ENCODE measurements at places on chromosomes 6 and 20.

DNA sequence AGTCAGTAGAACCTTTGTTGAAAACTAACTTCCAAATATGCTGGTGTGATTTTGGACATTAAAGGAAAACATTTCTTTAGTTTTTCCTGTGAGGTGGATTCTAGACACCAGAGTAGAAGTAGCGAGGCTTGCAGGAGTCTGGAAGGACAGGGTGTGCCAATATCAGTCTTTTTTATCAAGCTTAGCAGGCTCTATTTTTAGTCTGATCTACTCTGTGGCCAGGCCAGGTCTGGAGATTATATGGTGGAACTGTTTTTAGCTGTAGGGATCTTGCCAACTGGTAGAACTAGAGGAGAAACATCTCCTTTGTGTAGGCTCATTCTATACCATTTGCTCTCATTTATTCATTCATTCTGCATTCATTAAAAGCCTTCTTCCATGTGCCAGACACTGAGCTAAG, 42.7 kb downstream of the LRP11 start:
- no peak for DNase-seq

DNA sequence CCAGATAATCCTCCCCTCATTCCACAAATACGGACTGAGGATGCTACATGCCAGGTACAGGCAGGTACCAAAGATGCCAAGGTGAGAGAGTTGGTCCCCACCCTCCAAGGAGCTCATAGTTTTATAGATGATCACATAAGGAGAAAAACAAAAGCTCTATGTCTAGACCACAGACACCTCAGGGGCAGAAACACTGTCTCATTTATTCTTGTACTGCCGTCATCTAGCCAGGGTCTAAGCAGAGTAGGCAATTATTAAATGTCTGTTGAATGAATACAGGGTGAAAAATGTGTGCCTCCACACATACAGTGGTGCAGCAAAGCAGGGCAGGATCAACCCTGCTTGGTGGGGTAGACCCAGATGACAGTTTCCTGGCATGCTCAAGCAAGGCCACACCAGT, 439.8 kb upstream of the JARID2 start:
- no peak for DNase-seq

DNA sequence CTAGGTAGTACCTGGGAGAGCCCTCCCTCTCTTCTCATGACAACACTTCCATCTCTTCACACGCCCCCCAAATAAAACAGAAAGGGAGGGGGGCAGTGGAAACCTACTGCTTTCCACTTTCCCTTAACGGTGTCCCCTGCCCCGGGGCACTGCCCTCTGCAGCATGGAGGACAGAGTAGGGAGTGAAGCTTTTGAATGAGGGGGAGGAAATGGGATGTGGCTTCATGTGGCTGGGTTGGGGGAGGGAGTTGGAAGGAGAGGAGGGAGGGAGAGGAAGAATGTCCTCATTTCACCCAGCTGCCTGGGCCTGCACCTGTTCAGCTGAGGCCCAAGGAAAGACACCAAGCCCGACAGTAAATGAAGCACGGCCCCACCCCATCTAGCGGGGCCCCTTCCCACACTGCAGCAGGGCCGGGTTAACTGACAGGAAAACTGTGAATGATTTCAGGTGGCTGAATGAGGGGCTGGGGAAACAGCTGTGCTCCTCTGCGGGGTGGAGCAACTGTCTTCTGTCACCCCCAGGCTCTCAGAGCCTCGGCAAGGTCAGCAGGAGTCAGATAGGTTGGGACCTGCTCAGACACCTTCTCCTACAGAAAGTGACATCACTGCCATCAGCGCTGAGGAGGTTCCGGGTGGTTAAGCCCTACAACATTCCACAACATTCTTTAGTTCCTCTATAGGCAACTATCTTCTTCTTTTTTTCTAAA, 40.0 kb upstream of the TAF8 start:
- DNase-seq = no peak

DNA sequence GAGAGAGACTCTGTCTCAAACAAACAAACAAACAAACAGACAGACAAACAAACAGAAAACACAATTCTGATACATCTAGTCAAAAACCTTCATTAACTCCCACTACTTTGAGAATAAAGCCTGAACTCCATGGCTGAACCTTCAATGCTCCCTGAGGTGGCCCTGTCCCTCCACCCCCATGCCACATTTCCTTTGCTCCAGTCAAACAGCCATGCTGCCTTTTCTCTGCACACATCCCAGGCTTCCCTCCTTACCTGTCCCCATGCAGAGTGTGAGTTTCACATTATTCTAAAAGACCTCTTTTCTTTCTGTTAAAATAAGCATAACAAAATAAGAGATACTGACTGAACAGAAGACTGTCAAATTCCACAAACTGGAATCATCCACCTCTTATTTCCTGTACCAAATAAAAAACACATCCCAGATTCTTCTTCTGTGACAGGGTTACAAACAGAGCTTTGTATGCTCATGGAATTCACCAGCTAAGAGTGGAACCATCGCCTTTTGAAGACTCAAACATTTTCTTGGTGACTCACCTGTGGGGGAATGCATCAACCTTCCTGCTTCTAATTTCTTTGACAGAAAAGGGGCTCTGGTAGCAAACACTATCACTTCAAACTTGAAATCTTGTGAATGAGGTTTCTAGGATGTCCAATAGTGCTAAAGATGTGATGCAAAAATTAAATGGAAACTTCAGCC, 71.0 kb upstream of the SLC22A16 start:
- DNase-seq = no peak

DNA sequence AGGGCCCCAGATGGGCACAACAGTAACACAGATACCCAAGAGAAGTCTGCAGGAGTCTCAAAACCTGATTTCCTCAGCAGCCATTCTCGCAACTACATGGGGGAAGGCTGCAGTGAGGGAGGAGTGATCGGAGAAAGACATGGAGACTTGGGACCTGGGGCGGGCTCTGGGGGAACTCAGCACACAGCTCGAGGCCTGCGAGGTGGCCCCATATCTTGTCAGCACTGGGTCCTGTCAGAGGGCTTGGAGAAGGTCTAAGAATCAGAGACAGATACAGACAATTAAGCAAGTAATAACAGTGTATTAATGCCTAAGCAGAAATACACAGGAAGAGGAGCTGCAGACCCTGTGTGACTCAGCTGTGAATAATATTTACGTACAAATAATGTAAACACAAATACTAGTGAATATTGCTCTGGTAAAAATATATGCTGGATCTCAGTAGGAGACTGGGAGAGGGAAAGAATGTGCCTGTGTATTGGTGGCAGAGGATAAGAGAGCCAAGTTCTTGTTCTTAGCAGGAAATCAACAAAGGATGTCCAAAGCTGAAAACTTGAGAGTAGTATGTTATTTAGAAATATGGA, 336.2 kb downstream of the ZFAND3 start:
- DNase-seq = no peak

Data from stimulated activated CD4-positive, alpha-beta T cell treated with anti-CD3 and anti-CD28 coated beads, Interleukin-1b, Interleukin-23, amount 100 ng/mL, for 1 hour (primary cell).